ENCODE measurements at places on chromosomes 11 and 22.

DNA sequence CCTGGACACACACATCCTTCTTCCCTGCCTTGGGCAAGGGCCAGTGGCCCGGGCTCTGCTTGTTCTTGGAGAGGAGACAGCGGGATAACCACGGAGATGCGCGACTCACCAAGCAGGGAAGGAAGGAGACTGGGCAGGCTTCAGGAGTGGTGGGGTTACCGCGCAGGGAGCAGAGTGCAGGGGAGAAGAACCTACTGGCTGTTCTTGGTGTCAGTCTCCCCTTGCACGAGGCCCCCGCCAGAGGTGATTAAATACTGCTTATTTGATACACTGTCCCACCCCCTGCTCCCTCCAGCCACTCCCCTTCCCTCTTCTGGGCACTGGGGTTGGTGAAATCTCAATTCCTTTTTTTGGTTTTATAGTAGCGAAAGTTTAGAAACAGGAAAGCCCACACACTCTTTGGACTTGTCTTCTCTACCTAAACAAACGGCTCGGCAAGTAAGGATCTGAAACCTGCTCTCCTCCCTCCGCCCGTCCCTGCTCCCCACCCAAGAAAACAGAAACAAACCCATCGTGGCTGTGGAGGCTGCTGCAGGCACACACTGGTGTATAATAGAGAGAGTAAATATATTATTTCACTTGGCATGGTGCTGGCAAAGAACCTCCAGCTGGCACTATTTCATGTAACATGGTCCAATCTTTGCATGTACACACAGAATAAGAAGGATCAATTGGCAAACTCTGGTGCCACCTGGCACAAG is 10.8 kb downstream of the LARGE2 start:
- DNase-seq, result peak; percentile 67

GRCh38 chr11:114088216-114088615 is 28.7 kb downstream of the ZBTB16 start:
- DNase-seq, result no peak

- DNase-seq, result no peak
These were observed 69.7 kb upstream of the GRAMD1B start for GRCh38 chr11:123360267-123360936.

DNA sequence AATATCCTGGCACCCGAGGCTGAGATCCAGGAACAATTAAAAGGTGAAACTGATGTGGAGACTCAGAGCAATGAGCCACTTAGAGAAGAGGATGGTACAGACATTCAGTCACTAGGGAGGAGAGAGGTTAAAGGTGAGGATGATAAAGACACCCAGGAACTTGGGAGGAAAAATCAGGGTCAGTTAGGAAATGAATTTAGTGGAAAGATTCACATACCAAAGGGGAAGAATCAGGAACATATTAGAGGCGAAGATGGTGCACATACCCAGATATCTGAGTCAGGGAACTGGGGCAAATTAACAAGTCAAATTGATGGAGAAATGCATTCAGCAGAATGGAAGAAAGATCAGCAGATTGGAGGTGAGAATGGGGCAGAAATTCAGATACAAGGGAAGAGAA is 4.1 kb upstream of the MEI1 start:
- DNase-seq, result no peak

DNA sequence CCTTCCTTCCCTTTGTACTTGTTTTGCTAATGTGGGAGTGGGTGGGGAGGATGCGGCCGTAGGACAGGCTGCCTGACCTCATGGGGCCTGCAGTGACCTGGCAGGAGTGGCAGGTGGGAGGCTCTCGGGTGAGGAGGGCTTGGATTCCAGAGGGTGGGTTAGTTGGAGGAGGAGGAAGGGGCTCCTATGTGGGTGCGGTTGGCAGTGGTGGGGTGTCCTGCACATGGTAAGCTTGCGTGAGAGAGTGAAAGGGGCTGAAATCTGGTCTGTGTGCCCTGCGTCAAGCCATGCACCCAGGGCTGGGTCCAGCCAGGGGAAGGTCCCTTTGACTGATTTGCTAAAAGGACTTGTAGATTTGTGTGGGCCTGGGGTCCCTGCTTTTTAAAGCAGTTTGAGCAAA is 90.7 kb upstream of the OR4B1 start:
- no peak for DNase-seq

- no peak for DNase-seq
These were observed 3.6 kb downstream of the TRABD start for GRCh38 chr22:50189184-50189848.

- no peak for DNase-seq
These were observed 117.0 kb upstream of the BLID start for GRCh38 chr11:122232985-122233384.

All from suppressor macrophage treated with lipopolysaccharide for 4 hours (primary cell).